ENCODE measurements at places on chromosomes 2 and 18.

GRCh38 chr18:55289048-55289447 is 298.9 kb downstream of the TCF4 start:
- DNase-seq = no peak

DNA sequence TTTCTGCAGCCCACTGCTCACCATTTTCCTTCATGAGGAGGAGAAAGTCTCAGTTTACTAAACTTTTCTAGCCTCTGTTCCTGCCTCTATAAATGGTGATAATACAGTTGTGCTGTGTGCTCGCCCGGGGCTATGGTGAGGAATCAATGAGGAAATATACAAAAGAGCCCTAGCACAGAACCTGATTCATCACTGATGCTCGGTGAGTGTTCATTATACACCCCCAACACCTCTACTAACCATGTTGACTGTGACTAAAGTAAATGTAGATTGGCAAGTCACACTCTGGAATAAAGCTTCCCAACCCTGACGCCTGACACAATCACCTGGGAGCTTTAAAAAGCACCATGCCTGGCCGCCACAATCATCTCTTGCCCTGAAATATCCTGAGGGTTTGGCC is 118.8 kb upstream of the CYP1B1 start:
- DNase-seq = no peak

DNA sequence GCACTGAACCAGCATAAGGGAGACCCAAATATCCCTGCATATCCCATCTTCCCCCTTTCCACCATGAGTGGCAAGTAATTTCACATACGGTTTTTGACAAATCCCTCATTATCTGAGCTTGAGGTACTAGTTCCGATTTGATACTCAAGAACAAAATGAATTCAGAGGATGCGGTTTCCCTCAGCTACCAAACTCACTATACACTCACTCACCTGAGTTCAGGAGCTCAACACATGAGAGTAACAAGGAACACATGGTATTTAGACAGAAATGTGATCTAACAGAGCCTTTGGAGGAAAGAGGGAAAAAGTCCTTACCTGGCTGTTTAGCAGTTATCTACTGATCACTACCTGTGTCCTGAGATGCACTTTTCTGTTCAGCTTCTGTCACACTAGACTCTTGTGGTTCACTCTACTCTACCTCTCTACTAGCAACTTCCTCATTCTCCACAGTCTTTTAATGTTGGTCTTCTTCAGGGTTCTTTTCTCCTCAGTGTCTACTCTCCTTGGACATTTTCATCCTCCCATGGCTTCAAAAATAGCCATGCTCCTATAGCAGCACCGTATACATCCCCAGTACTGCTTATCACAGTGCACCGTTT is 25.1 kb downstream of the ASXL2 start:
- DNase-seq = no peak

- no peak for DNase-seq
Observed at GRCh38 chr2:54387059-54387991, 68.8 kb upstream of the SPTBN1 start.

- DNase-seq = no peak
Observed at GRCh38 chr2:48482313-48482712, 47.6 kb upstream of the STON1 start.

DNA sequence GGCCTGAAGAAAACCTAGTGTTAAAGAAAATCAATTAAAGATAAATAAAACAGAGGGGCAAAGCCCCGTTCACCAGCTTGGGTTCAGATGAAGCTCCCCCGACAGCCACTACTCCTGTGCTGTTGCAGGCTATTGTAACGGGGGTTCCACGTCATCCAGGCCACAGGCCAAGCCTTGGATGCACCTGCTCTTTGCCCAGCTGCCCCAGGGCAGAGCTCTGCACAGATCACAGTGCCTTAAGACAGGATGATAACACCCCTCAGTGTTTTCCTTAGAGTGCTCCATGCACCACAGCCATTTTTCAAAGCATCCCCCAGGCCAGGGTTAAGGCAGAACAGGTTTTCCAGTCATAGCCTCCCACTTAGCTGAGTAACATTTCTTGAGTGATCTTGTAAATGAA is 32.0 kb downstream of the FASTKD2 start:
- DNase-seq = no peak

GRCh38 chr2:114548151-114548550 is 105.7 kb downstream of the DPP10 start:
- DNase-seq = no peak

DNA sequence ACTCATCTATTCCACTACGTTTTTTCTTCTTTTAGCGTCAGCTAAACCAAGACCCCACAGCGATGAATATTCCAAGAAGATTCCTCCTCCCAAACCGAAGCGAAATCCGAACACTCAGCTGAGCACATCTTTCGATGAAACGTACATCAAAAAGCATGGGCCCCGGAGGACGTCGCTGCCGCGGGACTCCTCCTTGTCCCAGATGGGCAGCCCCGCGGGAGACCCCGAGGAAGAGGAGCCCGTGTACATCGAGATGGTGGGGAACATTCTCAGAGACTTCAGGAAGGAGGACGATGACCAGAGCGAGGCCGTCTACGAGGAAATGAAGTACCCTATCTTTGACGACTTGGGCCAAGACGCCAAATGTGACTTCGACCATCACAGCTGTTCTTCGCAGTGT is 182.4 kb downstream of the NYAP2 start:
- no peak for DNase-seq

GRCh38 chr2:42977270-42978174 is 185.1 kb upstream of the HAAO start:
- no peak for DNase-seq

GRCh38 chr2:20052861-20053281 is 1.4 kb upstream of the LAPTM4A start:
- DNase-seq = peak; percentile 57

GRCh38 chr2:102780467-102780866 is 18.6 kb downstream of the TMEM182 start:
- DNase-seq = no peak

GRCh38 chr2:70854411-70854810 is 18.8 kb upstream of the CD207 start:
- DNase-seq = no peak
